ENCODE measurements at places on chromosomes 7 and 10. TPM values are rescaled to one million over a fixed set of nuclear protein-coding genes. Genes with fewer than 3 reads are reported as not detected.
A peak's percentile ranks its signal among the peaks of the same experiment; 100 is the strongest.

The MRC1 gene
- total RNA-seq = 6.9 TPM

The NPC1L1 gene
- total RNA-seq = 0.07 TPM

The RSPH10B gene
- total RNA-seq = 1.1 TPM

The EPHA1 gene
- total RNA-seq = not detected

The TAS2R3 gene
- not detected for total RNA-seq

- peak; percentile 33 for DNase-seq
These were observed at the start of gene TET1 for GRCh38 chr10:68560186-68560942. TSS of gene TET1 (plus strand) at chr10:68560337. CDS start at chr10:68572339, 12,002 bp downstream.

DNA sequence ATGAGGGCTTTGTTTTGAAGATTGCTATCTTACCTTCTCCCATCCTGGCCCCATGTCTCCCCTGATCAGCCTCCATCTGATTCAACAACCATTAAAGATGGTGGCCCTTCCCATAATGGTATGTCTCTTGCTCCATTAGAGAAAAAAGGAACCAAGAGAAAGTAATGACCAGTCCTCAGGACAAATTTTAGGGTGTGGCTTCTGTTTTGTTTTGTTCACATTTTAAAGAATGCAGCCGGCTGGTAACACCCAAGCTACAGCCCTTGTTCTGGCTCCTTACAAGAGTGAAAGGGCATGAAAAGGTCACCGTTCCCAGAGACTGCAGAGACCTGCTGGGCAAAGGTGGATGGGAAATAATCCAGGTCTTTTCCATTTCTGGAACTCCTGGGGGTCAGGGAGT is 287.9 kb upstream of the NEBL start:
- DNase-seq = no peak

DNA sequence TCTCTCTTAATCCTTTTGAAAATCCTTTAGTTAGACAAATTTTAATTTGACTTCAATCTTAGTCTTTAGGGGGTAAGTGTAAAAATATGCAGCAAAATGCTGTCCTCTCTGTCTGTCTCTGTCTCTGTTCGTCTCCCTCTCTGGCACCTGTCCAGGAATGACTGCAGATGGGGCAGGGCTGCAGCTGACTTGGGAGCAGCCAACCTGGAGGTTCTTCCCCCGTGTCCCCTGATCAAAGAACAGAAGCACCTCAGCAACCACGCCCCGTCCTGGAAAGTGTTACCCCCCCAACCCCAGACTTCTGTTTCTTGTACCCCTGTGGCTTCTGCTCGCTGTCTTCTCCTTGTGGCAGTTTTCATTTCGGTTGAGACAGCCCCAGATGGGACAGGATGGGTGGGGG is 141.6 kb upstream of the NPS start:
- no peak for DNase-seq

DNA sequence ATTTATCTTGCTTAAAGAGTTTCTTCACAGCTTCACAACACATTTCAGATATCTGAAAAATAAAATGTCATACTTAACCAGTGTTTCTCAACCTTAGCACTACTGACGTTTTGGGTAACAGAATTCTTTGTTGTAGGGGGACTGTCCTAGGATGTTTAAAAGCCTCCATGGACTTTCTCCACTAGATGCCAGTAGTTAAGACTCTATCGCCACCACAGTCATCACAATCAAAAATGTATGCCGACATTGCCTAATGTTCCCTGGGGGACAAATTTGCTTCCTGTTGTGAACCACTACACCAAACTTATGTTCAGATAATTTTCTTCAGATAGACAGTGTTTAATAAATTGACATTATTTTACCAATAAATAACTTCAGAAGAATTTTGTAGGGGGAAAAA is 13.4 kb downstream of the NOC3L start:
- DNase-seq = no peak

GRCh38 chr10:14093730-14094484 is 236.8 kb downstream of the FRMD4A start:
- DNase-seq = no peak

- DNase-seq = peak; percentile 88
These were observed 7.0 kb downstream of the AIMP2 start for GRCh38 chr7:6015917-6016652.

- DNase-seq = no peak
These were observed 415.3 kb downstream of the RPS24 start for GRCh38 chr10:78448994-78449418.

DNA sequence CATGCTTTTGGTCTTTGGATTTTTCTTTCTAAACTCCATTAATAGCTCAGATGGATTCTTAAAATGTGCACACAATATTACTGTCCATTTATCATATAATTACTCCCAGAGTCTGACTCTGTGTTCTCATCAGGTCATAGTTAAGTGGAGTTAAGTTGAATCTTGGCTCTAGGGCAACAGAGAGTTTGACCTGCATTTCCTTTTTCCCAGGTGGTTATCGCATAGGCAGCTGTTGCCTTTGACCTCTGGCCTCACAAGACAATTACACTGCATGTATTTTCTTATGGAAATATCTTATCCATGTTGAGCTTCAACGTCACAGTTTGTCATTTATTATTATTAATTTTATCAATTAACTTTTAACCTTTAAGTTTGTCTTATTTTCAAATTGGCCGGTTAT is 237.5 kb upstream of the HGF start:
- DNase-seq = no peak

DNA sequence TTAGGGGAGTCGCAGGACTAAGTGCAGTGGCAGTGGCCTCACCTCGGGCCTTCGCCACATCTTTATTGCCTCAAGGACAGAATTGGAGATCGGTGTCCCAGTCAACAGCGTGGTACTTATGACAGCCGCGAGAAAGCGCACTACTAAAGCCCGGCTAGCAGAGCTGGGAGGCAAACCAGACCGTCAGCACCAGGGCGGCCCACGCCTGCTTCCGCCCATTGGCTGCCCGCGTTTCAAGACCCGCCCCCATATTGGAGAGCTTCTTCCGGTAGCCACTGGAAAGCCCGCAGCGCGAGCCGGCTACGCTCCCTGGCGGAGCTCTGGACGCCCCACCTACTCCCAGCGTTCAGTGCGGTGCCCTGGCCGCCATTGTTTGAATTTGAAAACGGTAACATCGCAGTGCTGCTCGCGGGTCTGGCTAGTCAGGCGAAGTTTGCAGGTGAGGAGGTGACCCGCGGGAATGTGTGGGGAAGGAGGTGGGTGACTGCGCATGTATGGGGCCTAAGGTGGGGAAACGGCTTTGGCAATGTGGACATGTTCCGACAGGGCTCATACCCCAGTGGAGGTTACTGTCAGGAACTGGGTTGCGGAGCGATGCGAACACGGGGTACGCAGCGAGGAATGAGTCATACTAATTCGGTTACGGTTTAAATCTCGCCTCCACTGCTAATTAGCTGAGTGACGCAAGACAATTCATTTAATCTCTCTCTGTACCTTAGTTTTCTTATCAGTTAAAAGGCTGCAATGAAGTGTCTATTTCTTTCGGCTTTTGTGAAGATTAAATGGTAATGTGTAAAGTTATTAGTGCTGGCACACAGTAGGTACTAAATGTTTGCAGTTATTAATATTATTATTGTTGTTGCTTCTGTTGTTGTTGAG is at the start of gene KIF20B:
Gene KIF20B (plus strand): TSS at position 349 of the 879 bp plus-strand sequence. CDS start 3,705 bp downstream, outside the sequence.
- DNase-seq = peak; percentile 93

GRCh38 chr7:50147951-50148808 is 55.1 kb upstream of the ZPBP start:
- DNase-seq = no peak

GRCh38 chr10:114102256-114102655 is 58.6 kb downstream of the ADRB1 start:
- no peak for DNase-seq

GRCh38 chr10:49300140-49300974 is 1.4 kb downstream of the C10orf71 start:
- peak; percentile 89 for DNase-seq

DNA sequence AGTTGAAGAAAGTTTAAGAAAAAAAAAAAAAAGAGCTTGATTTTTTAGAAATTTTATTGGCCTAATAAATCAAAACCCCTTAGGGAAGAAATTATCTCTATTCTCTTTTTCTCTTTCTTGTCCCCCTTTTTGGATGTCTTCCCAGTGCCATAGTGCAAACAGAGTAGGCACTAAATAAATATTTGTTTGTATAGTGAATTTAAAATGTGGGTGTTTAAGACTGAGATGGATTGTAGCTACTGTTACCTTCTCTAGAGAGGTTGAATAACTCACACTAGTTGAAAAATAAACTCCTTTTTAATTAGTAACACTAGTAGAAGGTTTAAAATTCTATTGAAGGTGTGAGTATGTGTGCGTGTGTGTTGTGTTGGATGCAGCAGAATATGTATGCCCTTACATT is 783.8 kb downstream of the NXPH1 start:
- no peak for DNase-seq

- no peak for DNase-seq
These were observed 90.0 kb downstream of the ANKRD61 start for GRCh38 chr7:6121141-6121540.

- no peak for DNase-seq
These were observed 242.1 kb downstream of the CDC14C start for GRCh38 chr7:49166441-49166840.

DNA sequence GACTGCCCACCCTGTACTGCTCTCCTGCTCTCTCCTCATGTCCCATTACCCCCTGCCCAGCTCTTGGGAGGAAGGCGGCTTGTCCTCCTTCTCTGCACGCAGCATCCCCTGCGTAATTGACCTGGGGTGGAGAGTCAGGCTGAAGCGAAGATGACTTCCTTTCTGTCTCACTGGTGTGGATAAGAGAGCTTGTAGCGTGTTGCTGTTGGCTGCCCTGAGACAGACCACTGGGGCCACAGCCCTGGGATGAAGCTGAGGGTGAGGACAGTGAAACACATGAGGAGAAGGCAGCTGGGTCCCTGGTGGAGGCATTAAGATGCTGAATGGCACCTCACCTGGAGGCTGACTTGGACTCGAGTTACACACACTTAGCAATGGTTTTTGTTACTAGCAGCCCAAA is 310.3 kb upstream of the ZNF32 start:
- DNase-seq = no peak

GRCh38 chr10:79605308-79605707 is 5.4 kb upstream of the SFTPA1 start:
- DNase-seq = no peak

- DNase-seq = no peak
These were observed 62.2 kb downstream of the REEP3 start for GRCh38 chr10:63583397-63583796.
